NT2/D1 (cell line): ENCODE measurements at places on chromosomes 2 and 18.

DNA sequence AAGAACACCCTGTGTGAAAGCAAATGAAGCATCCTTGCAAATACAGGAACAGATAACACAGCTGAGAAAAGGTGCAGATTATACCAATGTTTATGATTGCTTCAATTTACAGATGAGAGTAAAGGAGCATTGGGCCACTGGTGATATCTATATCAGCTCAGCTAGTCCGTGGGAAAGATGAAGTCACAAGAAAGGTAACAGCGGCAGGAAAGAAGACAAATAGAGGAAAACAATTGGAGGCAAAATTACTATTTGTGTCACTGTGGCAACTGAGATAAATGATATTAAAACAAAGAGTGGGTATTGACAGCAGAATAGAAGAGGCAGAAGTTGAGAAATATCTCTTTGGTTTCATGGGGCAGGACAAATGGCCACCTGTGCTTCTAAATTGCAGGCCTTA lies 121.2 kb upstream of the CAVIN2 start:
- no peak for DNase-seq

DNA sequence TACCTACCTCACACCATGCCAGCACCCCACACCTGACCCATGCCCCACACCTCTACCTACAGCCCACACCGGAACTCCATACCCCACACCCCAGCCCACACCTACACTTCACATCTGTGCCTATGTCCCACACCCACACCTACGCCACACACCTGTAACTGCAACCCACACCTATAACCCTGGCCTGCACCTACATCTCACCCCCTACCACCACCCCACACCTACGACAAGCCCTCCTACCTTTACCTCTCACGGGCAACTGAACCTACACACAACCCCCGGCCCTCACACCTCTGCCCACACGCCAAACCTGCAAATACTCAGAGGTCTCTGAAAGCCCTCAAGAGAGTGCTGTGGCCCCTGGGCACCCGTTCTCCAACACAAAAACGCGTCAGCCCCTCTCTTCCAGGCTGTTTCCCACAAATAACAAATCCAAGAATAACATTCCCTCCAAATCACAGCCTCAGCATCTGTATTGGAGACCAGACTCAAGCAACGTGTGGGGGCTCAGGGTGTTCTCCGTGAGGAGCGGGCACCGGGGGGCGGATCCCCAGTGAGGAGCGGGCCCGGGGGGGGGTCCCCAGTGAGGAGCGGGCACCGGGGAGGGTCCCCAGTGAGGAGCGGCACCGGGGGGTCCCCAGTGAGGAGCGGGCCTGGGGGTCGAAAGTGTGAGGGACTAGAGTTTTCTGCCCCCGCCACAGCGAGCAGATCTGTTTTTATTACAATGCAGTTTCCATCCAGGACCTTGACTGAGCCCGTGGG lies 33.4 kb downstream of the SLC66A2 start:
- no peak for DNase-seq

GRCh38 chr2:46146866-46147502 lies 150.2 kb upstream of the EPAS1 start:
- DNase-seq = no peak

DNA sequence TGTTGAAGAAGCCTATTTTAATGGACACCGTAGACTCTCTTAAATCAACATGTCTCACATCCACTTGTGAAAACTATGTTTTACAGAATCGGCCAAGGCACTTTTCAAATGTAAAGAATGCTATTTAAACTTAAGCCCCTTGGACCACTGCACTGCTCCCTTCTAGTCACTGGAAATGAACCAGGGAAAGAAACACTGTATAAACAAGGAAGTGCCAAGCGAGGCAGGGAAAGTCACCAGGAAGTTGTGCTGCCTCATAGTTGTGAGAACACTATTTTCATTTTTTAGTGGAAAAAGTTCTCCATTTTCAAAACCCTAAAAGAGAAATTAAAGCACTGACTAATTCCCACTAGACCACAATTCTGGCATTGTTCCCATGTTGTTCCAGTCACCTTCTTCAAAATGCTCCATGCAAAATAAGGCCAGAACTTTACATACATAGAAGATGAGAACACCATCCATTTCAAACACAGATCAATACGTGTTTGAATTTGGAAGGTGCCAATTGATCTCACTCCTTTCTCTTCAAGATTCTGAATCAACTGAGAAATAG lies 13.5 kb downstream of the CCDC141 start:
- DNase-seq = no peak

- no peak for DNase-seq
Observed at GRCh38 chr2:46723346-46723745, 192.3 kb downstream of the MCFD2 start.

DNA sequence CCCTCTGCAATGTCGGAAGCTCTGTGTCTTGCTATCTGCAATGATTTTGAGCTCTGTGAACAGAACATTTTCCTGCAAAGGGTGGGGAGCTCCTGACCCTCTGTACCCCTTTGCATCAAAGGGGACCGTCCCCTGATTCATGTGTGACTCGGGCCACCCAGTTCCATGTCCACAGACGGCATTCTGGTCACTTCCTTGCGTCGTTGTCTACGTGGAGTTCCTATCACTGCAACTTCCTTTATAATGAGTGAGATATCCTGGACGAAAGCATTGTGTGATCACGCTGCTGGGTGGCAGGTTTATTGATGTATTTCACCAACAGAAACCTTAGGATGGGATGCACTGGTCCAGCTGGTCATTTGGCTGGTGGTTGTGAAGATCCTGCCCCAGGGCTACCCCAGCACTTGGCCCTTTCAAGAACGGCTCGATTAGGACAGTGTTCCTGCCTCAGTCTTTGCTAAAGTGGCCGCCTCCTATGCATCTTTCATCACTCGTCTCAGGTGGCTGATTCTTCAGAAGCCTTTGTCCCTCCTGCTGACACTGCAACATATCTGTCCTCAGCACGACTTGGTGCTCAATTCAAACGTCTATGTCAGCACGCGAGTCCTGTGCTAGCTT lies 202.7 kb downstream of the ACKR3 start:
- no peak for DNase-seq

GRCh38 chr18:70390371-70391090 lies 101.7 kb downstream of the SOCS6 start:
- DNase-seq = no peak

GRCh38 chr2:16255120-16255519 lies 314.8 kb downstream of the MYCN start:
- DNase-seq = no peak

DNA sequence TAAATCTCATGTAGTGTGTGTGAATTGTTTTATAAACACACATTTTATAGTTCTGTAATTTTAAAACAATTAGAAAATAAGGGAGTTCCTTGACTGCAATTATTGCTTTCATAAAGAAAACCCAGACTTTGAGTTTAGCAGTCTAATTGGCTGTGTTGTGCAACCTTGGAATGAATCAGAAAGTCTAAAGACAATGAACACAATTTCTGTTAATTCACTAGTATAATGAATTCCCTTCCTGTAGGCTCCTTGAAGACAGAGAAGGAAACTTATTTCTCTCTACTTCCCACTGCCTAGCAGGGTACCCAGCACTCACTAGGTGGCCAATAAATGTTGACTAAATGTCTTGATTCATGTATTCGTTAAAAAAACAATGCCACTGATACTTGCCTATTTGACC lies 79.9 kb downstream of the ANTXR1 start:
- DNase-seq = no peak

DNA sequence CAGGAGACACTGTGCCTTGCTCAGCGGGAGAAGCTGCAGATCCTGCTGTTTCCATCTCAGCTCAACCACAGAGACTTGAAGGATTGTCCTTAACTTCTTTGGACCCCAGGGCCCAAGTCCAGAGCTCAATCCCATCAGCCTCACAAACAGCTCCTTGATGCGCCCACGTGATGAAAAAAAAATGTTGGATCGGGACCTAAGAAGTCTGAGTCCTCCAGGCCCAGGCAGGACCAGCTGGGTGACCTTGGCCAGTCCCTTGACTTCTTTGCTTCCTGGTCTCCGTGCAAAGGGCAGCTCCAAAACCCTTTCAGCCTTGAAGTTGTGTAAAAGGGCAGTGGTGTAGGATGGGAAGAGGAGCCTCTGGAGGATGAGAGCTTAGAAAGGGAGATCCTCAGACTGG lies 175.5 kb downstream of the ZFP36L2 start:
- DNase-seq = no peak

- no peak for DNase-seq
Observed at GRCh38 chr2:178830451-178830850, 23.2 kb upstream of the TTN start.

DNA sequence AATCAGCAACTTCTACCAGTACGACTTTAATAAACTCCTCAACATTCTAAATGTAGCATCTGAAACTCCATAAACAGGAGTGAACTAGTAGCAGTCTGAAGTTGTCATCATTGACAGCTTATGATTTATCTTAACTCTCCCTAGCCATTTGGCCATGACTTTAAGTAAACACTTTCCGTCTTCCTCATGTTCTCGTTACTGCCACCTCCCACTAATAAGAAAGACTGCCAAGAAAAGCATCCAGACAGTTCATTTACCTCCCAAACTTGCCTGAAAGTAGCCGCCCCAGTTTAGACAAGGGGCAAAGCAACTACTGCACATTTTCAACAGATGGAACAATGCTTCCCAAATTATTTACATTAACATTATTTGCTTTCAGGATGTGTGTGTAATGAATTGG lies 287.5 kb downstream of the OSR1 start:
- DNase-seq = no peak

GRCh38 chr2:108834620-108835019 lies 48.0 kb downstream of the CCDC138 start:
- DNase-seq = no peak
